Ascending aorta (tissue), 2 donors: ENCODE measurements at places on chromosomes 5 and 9. TPM values are rescaled to one million over a fixed set of nuclear protein-coding genes. Genes with fewer than 3 reads are reported as not detected.

GRCh38 chr5:168005093-168005492 lies 286.4 kb upstream of the WWC1 start:
- no peaks in the 10 kb centered on the region for H3K4me1 ChIP-seq
- no peaks in the 10 kb centered on the region for H3K36me3 ChIP-seq
- no peak overlapping the region for H3K27ac ChIP-seq

- DNase-seq = no peak
- no peak overlapping the region for H3K27ac ChIP-seq
- H3K27me3 ChIP-seq = no peaks in the 10 kb centered on the region
- H3K36me3 ChIP-seq = no peaks in the 10 kb centered on the region
- H3K4me3 ChIP-seq = no peak overlapping the region
These were observed 12.3 kb upstream of the FCHSD1 start for GRCh38 chr5:141663506-141663905.

- H3K4me1 ChIP-seq = no peaks in the 10 kb centered on the region
- H3K27ac ChIP-seq = no peak overlapping the region
- no peaks in the 10 kb centered on the region for H3K36me3 ChIP-seq
- no peaks in the 10 kb centered on the region for H3K27me3 ChIP-seq
These were observed 130.9 kb upstream of the SLC30A5 start for GRCh38 chr5:68962757-68963484.

GRCh38 chr5:114101153-114101552 lies 260.7 kb upstream of the KCNN2 start:
- no peaks in the 10 kb centered on the region for H3K36me3 ChIP-seq
- no peak for DNase-seq
- H3K4me3 ChIP-seq = no peak overlapping the region

- H3K27me3 ChIP-seq = no peaks in the 10 kb centered on the region
- H3K4me1 ChIP-seq = peaks cover 6% of the 10 kb centered on the region
- no peak overlapping the region for H3K4me3 ChIP-seq
- H3K36me3 ChIP-seq = no peaks in the 10 kb centered on the region
- no peak for DNase-seq
These were observed 80.9 kb downstream of the PRR16 start for GRCh38 chr5:120545007-120545406.

DNA sequence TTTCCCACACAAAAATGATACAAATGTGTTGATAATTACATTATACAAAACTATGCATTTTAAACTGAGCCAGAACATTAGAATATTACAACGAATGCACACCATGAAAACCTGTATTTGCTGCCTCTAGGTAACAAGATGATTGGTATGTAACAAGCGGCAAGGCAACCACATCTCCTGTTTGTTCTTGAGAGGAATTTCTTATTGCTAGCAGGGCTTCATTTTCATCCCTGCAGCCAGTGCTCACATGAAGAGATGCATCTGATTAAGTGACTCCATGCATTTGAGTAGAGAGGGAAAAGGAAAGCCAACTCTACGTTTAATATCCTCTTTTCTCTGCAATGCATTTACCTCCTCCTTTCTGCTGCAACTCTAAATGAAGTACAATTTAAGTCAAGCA lies 36.6 kb downstream of the FRMD3 start:
- no peaks in the 10 kb centered on the region for H3K4me1 ChIP-seq
- no peak overlapping the region for H3K4me3 ChIP-seq
- no peaks in the 10 kb centered on the region for H3K36me3 ChIP-seq

The ETF1 gene
- total RNA-seq = 28.2 TPM
